ENCODE measurements at places on chromosomes 2 and 18.

DNA sequence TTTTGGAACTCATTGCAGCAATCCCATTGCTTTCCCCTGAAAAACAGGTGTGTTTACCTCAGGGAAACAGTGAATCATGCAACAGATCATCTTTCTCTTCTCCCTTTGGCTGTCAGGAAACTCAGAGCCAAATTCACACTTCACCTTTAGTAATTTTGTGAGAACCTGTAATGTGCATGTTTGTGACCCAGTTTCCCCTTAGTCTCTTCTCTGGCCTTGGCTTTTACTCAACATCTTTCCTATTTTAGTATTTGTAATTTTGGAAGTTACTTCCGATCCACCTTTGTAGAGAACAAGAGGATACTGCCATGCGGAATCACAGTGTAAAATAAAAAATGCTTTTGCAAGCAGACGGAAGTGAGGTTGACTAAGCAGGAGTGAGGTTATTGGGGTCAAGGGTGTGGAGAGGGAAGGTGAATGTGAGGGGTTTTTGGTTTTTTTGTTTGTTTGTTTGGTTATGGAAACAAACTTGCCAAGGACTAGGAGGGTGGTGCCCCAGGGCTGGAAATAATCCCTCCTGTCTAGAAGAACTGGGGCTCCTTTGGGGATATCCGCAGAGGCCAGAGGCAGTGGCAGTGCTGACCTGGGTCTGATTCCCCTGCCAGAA, 14.0 kb downstream of the ASPRV1 start:
- no peak for DNase-seq

GRCh38 chr2:241599615-241600014, 37.3 kb downstream of the THAP4 start:
- DNase-seq, result no peak

DNA sequence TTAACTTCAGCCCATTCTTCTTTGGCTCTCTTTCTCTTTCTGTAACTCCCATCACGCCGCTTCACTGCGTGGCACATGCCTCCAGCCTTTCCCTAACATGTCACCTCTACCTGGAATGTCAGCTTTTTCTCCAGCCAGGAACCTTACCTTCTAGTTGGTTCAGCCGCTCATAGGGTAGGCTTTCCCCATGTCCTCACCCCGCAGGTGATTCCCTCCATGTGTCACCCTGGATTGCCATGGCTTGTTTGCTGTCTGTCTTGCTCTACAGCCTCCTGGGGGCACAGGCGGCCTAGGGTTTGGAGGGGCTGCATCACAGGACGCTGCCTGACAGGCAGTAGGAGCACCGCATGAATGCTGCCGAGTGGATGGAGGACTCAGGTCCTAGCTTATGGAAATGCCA, 39.2 kb downstream of the ARHGEF4 start:
- no peak for DNase-seq

DNA sequence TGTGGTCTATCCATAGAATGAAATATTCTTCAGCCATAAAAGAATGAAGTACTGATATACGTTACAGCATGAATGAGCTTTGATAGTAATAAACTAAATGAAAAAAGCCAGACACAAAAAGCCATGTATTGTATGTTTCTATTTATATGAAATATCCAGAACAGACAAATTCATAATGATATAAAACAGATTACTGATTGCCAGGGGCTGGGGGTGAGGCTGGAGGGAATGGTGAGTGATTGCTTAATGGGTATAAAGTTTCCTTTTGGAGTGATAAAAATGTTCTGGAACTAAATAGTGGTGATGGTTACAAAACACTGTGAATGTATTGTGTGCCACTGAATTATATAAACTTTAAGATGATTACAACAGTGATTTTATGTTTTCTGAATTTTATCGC, 200.5 kb downstream of the MC4R start:
- DNase-seq, result no peak

GRCh38 chr2:159736048-159736447, 23.7 kb downstream of the MARCHF7 start:
- no peak for DNase-seq

DNA sequence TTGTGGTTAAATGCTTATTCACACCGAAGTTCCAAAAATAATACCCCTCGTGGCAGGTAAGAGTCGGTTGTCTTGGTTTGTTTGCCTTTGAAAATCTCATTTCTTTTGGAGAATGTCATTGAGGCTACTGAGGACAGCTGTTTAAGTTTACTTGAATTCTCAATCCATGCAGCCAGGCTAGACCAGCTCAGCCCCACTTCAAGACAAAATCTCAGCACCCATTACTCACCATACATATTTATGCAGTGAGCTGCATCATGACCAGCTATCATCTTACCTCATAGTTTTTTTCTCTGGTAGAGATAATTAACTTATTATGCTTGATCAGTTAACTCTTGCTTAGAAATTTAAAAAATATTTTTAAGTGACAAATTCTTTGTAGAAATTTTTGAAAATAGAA, 115.9 kb downstream of the HAUS1 start:
- no peak for DNase-seq

- DNase-seq, result no peak
Measured at GRCh38 chr2:238024986-238025385, 35.8 kb upstream of the SCLY start.

GRCh38 chr2:111172666-111173065, 52.0 kb downstream of the BCL2L11 start:
- no peak for DNase-seq

All from HuH-7 (cell line).